Endothelial cell of umbilical vein (primary cell): ENCODE measurements at places on chromosomes 11 and 22. TPM values are rescaled to one million over a fixed set of nuclear protein-coding genes. Genes with fewer than 3 reads are reported as not detected.

The POLA2 gene
- 24.0 and 25.4 TPM in 2 replicates for total RNA-seq

The NAV2 gene
- total RNA-seq: 45.8 and 68.0 TPM in 2 replicates

The MTMR2 gene
- 46.4 and 49.5 TPM in 2 replicates for total RNA-seq

The MISFA gene
- total RNA-seq: 2.8 and 3.6 TPM in 2 replicates

The MGAT3 gene
- total RNA-seq: not detected in 2 replicates

The NLRP6 gene
- not detected in 2 replicates for total RNA-seq

The KLHDC7B gene
- total RNA-seq: not detected in 2 replicates

The GAS2L1 gene
- 42.1 and 44.0 TPM in 2 replicates for total RNA-seq

- peak; percentile 28 for DNase-seq
These were observed 849 bp downstream of the TCF20 start for GRCh38 chr22:42269432-42270175.

GRCh38 chr22:33044112-33044511 is 14.1 kb downstream of the SYN3 start:
- DNase-seq: no peak

- no peak for DNase-seq
These were observed 44.5 kb downstream of the TRIOBP start for GRCh38 chr22:37741312-37741795.

GRCh38 chr11:25928076-25928475 is 403.9 kb upstream of the ANO3 start:
- no peak for DNase-seq

- DNase-seq: no peak
These were observed 23.8 kb downstream of the GGTLC2 start for GRCh38 chr22:22667966-22668880.

DNA sequence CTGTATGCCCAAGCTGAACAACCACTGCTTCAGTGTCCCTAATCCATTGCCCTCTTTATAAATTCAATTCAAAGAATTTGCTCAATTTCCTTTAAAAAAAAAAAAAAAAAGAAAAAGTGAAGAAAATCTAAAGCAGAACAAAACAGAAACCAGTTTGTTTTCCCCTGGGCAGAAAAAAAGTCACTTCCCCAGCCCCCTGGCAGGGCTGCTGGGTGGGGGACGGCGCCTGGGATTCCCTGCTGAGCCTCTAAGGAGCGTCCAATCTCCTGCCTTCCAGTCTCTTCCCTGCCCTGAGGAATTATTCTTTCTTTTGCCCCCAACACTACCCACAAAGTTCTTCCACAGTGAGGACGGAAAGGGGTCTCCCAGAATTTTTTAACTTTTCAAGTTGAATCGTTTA is 23.9 kb downstream of the DKK3 start:
- DNase-seq: no peak

GRCh38 chr11:72951193-72951592 is 137.0 kb downstream of the ATG16L2 start:
- no peak for DNase-seq

DNA sequence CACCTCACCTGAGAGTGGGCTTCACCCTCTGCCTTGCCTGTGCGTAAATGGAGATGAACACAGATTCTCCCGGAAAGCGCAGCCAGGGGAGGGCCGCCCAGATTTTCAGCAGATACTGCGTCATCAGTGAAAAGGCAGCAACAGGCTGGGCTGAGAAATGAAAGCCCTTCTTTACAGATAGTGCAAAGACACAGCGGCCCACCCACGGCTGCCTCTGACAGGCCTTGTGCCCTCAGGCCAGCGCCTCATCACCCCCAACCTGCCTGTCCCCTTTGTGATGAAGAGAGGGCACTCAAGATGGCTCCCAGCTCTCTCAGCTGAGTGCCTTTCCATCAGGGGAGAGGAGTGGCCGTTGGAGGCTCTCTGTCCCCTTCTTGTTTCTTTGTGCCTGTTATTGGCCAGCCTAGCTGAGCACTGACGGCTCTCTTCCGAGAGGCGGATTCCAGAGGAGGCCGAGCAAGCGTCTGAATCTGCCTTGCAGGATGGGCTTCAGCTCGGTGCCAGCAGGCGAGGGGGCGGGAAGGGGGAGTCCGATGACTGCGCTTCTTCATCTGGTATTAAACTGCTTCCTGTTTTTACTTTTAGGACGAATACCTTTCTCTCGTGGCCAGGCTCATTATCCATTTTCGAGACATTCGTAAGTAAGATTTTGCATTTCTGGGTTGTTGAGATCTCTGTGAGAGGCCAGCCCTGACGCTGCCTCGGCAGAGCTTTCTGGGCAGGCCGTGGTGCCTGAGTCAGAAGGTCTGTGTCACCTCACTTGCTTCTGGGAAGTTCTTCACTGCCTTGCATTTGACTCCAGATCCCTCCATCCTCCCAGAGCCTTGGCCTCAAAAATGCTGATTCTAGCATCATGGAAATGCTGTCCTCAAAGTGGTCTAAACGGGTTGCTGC is 43.7 kb downstream of the MED15 start:
- DNase-seq: peak; percentile 68

DNA sequence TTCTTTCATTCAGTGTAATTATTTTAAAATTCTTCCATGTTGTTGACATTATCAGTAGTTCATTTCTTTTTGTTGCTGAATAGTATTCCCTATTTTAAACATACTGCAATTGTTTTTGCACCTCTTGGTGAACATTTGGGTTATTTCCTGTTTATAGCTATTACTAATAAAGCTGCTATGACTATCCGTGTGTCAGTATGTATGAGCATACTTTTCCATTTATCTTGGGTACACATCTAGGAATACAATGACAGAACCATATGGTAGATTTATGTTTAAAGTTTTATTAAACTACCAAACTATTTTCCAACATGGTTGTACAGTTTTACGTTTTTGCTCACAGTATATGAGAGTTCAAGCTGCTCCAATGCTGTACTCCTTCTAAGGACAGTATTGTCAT is 22.0 kb upstream of the FIBIN start:
- DNase-seq: no peak

DNA sequence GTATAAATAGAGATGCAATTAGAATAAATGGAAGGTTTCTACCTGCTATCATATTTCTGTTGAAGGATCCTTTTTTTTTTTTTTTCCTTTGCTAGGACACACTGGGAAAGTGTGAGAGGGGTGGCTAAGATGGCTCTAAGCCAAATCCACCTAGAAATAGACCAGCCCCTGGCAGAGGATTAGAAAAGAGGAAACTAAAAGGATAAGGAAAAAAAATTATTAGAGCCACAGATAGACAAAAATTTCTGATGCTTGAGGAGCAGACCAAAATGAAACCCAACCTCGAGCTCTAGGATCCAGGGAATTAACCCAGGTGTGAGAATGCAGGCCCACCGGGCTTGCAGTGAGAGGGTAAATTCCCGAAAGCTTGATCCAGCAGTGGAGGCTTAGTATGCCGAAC is 262.3 kb downstream of the CADM1 start:
- DNase-seq: no peak

GRCh38 chr11:64126796-64127195 is 39.1 kb downstream of the MACROD1 start:
- no peak for DNase-seq

DNA sequence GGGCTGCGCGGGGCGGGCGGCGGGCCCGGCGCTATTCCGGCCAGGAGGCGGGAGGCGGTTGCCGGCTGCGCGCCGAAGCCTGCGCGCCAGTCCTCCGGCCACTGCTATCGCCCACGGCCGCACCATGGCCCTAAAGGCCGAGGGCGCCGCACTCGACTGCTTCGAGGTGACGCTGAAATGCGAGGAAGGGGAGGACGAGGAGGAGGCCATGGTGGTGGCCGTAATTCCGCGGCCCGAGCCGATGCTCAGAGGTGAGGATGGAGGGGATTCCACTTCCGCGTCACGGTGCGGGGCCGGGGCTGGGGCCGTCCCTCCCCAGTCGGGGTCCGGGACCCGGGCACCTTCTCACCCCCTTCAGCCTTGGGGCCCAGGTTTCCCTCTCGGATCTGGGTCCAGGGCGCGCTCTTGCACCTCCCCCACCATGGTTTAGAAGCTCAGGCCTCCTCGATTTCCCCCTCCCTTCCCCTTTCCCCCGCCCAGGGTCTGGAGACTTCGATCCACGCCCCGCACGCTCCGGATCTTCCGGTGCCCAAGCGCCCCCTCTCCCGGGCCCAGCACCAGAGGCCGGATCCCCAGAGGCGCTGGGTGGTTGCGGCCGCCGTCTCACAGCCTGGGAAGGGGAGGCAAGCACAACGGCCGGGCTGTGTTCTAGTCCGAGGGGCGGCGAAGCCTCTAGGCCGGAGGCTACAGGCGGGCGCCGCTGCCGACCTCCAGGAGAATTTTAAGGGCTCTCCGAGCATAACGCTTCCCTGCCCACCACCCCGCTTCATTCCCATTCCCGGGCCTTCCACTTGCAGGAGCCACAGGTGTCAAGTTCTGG is 517 bp downstream of the SPINDOC start:
- peak; percentile 49 for DNase-seq

- DNase-seq: peak; percentile 7
These were observed 1.1 kb upstream of the PPFIBP2 start for GRCh38 chr11:7512525-7513233.

- peak; percentile 81 for DNase-seq
These were observed 172.5 kb downstream of the TBC1D22A start for GRCh38 chr22:46934746-46935491.

- DNase-seq: no peak
These were observed 192.9 kb upstream of the SEZ6L start for GRCh38 chr22:25976356-25976755.

DNA sequence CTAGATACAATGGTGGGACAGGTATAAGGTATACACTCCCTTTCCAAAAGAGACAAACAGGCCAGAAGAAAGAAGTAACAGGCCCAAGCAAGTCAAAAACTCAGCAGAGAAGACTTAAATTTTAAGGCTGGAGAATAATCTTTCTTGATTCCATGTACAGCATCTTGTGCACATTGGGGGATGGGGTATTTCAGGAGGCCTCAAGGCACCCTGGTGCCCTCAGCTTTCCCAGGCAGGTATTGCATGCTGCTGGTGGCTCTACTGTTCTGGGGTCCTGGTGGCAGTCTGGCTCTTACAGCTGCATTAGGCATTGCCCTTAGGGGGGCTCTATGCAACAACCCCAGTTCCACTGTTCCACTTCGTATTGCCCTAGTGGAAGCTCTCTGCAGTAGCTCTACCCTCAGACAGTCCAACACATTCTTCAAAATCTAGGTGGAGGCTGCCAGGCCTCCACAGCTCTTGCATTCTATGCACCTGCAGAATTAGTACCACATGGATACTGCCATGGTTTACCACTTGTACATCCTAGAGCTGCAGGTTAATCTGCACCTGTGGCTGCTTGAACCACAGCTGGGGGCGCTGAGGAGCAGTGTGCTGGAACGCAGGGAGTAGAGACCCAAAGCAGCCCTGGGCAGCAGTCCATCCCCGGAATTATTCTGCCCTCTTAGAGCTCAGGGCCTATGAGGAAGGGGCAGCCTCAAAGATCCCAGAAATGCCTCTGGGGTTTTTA is 4.2 kb upstream of the CTSC start:
- DNase-seq: no peak

DNA sequence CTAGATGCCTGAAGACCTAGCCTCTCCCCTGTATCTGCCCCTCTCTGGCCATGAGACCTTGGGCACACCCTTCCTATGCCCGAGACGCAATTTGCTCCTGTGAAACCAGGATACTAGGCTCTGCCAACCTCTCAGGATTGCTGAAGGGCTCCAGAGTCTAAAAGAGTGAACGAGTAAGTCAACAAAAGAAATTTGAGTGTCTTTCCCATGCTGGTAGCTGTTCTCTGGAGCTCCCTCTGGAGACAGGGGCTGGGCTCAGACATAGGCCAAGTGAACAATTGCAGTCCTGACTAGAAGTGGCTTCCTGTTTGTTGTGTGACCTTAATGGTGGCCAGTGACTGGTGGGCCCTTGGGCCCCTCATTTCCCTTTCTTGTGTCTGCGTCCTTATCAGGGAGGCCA is 189.0 kb upstream of the NARS2 start:
- DNase-seq: no peak

DNA sequence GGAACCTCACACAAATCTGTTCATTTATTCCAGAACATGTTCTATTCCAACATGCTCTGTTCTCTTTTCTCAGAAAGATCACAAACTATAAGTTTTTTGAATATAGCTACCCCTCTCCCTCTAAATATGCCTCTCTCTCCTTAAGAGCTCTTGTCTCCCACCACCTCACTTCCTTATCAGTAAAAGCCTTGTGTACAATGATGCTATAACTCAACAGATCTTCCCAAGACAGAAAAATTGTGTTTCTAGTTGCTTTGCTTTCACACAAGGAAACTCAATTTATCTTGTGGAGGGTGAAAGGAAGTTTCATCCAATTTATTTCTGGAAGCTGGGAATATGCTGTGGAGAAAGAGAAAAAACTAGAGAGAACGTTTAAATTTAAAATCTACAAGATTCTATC is 64.4 kb downstream of the FAM76B start:
- DNase-seq: no peak

DNA sequence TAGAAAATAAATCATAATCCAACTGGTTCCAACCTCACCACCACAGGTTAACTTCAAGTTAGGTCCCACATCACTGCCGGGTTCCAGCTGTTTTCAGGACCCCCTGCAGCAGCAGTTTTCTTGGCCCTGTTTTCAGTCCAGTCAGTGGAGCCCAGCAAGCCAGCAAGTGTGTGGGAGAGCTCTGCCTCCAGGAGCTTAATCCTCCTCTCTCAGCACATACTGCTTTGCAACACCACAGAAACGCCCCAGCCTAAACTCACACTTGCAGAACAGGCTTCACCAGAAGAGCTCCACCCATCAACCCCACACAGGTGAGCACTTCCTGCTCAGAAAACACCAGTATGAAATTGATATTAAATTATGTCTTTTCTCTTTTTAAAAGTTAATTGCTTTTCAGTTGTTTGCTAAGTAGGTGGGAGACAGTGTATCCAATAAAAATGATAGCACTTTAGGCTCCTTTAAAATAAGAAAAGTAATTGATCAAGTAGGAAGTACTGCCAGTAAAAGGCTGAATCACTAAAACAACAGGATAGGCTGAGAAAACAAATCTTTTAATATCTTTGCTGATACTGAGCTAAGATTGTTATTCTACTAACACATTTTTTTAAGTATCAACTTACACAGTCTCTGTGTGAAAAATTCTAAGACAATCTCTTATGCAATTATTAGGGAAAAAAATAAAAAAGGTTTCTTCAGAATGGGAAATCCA is 81.5 kb upstream of the TP53AIP1 start:
- peak; percentile 53 for DNase-seq

- DNase-seq: no peak
These were observed 178.8 kb upstream of the ARHGAP20 start for GRCh38 chr11:110890995-110891394.

GRCh38 chr11:73988227-73988626 is 5.6 kb upstream of the UCP2 start:
- no peak for DNase-seq
